Activated naive CD4-positive, alpha-beta T cell treated with anti-CD3 and anti-CD28 coated beads, Interleukin-2, amount 10 ng/mL, durations not matched to agents 7 days and 5 days (primary cell): ENCODE measurements at places on chromosomes 13 and 19.
A peak's percentile ranks its signal among the peaks of the same experiment; 100 is the strongest.

GRCh38 chr19:51370230-51370629, 1.4 kb upstream of the CLDND2 start:
- peak overlapping the region; percentile 60 for H3K4me3 ChIP-seq
- no peak for DNase-seq
- H3K4me1 ChIP-seq = peaks cover 78% of the 10 kb centered on the region
- H3K27ac ChIP-seq = peak overlapping the region; percentile 56

- H3K4me1 ChIP-seq = no peaks in the 10 kb centered on the region
- peak overlapping the region; percentile 33 for H3K27ac ChIP-seq
- peak; percentile 63 for DNase-seq
- H3K4me3 ChIP-seq = no peak overlapping the region
- peaks cover 34% of the 10 kb centered on the region for H3K36me3 ChIP-seq
- H3K27me3 ChIP-seq = no peaks in the 10 kb centered on the region
Measured at GRCh38 chr19:17052439-17052838, 22.8 kb downstream of the HAUS8 start.

DNA sequence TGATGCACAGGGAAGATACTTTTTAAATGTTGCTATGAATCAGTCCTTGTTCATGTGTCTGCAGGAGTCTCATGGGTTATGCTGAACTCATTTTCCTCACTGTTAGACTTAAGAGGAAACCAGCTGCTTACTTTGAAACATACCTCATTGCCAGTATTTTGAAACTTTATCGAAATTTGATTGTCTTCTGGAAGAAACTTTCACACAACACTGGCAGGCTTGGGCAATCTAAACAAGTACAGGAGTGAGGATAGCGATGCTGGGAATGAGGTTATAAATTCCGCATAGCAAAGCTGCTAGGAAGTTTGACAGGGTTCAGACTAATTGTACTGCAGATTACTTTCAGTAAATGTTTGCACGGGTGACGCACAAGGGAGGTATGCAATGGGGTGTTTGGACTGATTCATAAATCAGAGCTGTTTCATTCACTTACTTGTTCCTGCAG, 245.7 kb downstream of the DNAJC15 start:
- H3K27ac ChIP-seq = no peak overlapping the region
- H3K36me3 ChIP-seq = no peaks in the 10 kb centered on the region
- peaks cover 4% of the 10 kb centered on the region for H3K27me3 ChIP-seq
- no peaks in the 10 kb centered on the region for H3K4me1 ChIP-seq
- no peak for DNase-seq

DNA sequence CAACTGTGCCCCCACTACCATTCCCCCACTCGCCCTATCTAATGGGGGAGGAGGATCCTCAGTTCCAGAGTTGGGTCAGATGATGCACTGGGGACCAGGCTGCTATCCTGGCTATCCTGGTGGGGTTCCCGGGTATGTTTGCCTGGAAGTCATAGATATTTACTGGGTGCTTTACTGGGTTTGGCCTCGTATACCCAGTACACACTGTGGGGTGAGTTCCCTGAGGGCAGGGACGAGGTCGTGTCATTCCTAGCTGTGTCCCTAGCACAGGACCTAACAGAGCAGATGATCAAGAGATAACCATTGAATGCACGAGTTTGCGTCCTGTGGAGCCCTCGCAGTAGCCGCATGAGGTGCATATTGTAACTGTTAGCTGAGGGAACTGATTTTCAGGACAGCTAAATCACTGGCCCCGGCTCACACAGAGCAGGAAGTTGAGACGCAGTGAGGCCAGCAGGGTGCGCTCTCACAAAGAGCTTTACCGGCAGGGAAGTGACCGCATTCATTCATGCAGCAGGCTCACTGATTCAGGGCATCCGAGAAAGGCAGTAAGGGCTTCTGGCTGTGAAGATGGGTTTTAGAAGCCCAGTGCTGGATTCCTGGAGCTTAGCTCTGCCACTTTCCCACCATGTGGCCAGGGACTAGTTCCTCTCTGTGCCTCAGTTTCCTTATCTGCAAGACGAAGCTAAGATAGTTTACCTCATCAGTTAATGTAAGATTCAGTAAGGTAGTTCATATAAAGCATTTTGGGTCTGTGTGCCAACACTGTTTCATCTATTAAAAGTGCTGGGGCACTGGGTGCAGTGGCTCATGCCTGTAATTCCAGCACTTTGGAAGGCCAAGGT, 6.0 kb downstream of the RUVBL2 start:
- H3K4me3 ChIP-seq = no peak overlapping the region
- H3K4me1 ChIP-seq = peaks cover 26% of the 10 kb centered on the region
- H3K27ac ChIP-seq = peak overlapping the region; percentile 25
- H3K36me3 ChIP-seq = peaks cover 21% of the 10 kb centered on the region
- no peaks in the 10 kb centered on the region for H3K27me3 ChIP-seq

GRCh38 chr19:35267353-35267817, 1.4 kb upstream of the USF2 start:
- H3K36me3 ChIP-seq = peaks cover 39% of the 10 kb centered on the region
- peaks cover 43% of the 10 kb centered on the region for H3K4me1 ChIP-seq
- no peaks in the 10 kb centered on the region for H3K27me3 ChIP-seq
- H3K4me3 ChIP-seq = peak overlapping the region; percentile 88
- H3K27ac ChIP-seq = peak overlapping the region; percentile 94
- peak; percentile 53 for DNase-seq

DNA sequence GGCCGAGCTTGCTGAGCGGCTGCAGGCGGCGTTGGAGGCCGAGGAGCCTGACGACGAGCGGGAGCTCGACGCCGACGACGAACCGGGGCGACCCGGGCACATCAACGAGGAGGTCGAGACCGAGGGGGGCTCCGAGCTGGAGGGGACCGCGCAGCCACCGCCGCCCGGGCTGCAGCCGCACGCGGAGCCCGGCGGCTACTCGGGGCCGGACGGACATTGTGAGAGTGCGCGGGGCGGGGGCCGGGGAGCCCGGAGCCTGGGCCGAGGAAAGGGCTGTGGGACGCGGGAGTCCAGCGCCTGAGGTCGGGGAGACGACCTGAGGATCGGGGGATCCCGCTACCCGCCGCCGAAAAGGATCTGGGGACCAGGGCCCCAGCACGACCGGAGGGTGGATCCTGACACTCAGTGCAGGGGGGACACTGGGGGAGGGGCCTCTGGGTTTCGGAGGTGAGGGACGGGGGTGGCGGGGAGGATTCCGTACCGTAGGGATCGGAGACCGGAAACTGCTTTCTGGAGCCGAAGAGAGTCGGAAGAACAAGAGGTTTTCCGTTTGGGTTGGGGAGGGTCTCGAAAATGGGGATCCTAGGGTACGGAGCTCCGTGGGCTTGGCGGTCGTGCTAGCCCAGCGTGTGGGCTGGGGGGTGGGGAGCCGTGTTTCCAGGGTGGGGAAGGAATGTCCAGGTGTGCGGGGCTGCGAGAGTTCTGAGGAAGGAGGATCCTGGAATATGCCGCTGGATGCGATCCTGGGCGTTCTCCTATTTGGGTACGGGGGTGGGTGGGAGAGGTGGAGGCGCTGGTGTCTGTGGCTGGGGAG, 616 bp downstream of the HNRNPUL1 start:
- DNase-seq = peak; percentile 74
- peaks cover 45% of the 10 kb centered on the region for H3K4me1 ChIP-seq
- peak overlapping the region; percentile 100 for H3K27ac ChIP-seq
- H3K4me3 ChIP-seq = peak overlapping the region; percentile 79
- H3K27me3 ChIP-seq = peaks cover 5% of the 10 kb centered on the region

GRCh38 chr13:108833531-108833930, 204.1 kb downstream of the MYO16 start:
- H3K4me1 ChIP-seq = no peaks in the 10 kb centered on the region
- H3K4me3 ChIP-seq = no peak overlapping the region
- no peaks in the 10 kb centered on the region for H3K36me3 ChIP-seq
- no peak for DNase-seq

GRCh38 chr19:46365561-46365960, 18.7 kb downstream of the PPP5C start:
- H3K4me1 ChIP-seq = peaks cover 37% of the 10 kb centered on the region
- H3K27ac ChIP-seq = no peak overlapping the region
- no peak overlapping the region for H3K4me3 ChIP-seq
- DNase-seq = no peak
- no peaks in the 10 kb centered on the region for H3K27me3 ChIP-seq

GRCh38 chr13:81473366-81473899, 1132.5 kb upstream of the SPRY2 start:
- no peaks in the 10 kb centered on the region for H3K27me3 ChIP-seq
- no peaks in the 10 kb centered on the region for H3K4me1 ChIP-seq
- H3K36me3 ChIP-seq = no peaks in the 10 kb centered on the region
- H3K4me3 ChIP-seq = no peak overlapping the region
- no peak for DNase-seq

DNA sequence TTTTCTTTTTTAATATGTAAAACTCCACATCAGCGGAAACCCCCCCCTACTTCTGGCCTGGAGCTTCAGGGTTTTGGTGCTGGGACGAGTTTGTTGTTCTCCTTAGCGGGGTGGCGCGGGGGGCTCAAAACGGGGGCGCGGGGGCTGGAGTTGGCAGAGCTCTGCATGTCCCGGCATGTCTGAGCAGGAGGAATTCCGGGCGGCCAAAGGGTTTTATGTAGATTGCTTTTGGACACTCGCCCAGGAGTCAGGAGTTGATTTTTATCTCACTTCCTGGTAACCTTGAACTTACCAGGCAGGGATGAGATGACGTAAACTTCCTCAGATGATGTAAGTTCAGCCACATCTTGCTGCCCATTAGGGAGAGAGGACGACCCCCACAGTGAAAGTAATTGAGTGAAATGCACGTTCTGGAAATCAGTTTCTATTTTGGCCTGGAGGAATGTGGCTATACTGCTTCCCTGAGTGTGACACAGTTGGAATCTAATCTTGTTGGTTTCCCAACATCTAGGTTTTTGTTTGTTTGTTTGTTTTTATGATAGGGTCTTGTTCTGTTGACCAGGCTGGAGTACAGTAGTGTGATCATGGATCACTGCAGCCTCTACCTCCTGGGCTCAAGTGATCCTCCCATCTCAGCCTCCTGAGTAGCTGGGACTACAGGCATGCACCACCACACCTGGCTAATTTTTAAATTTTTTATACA, 21.0 kb upstream of the GDF15 start:
- peaks cover 6% of the 10 kb centered on the region for H3K4me1 ChIP-seq
- DNase-seq = no peak
- H3K36me3 ChIP-seq = peaks cover 28% of the 10 kb centered on the region
- no peak overlapping the region for H3K4me3 ChIP-seq

DNA sequence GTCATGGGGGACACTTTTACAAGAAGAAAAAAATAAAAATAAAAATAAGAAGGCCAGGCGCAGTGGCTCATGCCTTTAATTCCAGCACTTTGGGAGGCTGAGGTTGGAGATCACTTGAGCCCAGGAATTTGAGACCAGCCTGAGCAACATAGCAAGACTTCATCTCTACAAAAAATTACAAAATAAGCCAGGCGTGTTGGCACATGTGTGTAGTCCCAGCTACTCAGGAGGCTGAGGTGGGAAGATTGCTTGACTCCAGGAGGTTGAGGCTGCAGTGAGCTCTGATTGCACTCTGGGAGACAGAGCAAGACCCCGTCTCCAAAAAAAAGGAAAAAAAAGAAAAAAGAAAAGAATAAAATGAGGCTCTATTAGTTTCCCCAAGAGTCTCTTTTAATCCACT, 157.0 kb downstream of the PTPRS start:
- H3K4me1 ChIP-seq = no peaks in the 10 kb centered on the region
- no peaks in the 10 kb centered on the region for H3K27me3 ChIP-seq
- DNase-seq = no peak

- H3K27me3 ChIP-seq = no peaks in the 10 kb centered on the region
- peaks cover 61% of the 10 kb centered on the region for H3K36me3 ChIP-seq
- peaks cover 2% of the 10 kb centered on the region for H3K4me1 ChIP-seq
Measured at GRCh38 chr13:48477191-48477855, 55.6 kb downstream of the RCBTB2 start.

GRCh38 chr13:68806125-68806524, 1301.5 kb upstream of the ATXN8OS start:
- no peak for DNase-seq
- H3K4me3 ChIP-seq = no peak overlapping the region

GRCh38 chr13:51270623-51271415, 48.6 kb downstream of the FAM124A start:
- no peak overlapping the region for H3K27ac ChIP-seq
- H3K27me3 ChIP-seq = peaks cover 13% of the 10 kb centered on the region
- no peaks in the 10 kb centered on the region for H3K4me1 ChIP-seq
- H3K36me3 ChIP-seq = no peaks in the 10 kb centered on the region
- H3K4me3 ChIP-seq = no peak overlapping the region

- H3K36me3 ChIP-seq = peaks cover 70% of the 10 kb centered on the region
- peaks cover 34% of the 10 kb centered on the region for H3K4me1 ChIP-seq
- no peak overlapping the region for H3K27ac ChIP-seq
- H3K27me3 ChIP-seq = peaks cover 6% of the 10 kb centered on the region
- H3K4me3 ChIP-seq = no peak overlapping the region
Measured at GRCh38 chr19:9580728-9581127, 3.6 kb downstream of the ZNF121 start.

DNA sequence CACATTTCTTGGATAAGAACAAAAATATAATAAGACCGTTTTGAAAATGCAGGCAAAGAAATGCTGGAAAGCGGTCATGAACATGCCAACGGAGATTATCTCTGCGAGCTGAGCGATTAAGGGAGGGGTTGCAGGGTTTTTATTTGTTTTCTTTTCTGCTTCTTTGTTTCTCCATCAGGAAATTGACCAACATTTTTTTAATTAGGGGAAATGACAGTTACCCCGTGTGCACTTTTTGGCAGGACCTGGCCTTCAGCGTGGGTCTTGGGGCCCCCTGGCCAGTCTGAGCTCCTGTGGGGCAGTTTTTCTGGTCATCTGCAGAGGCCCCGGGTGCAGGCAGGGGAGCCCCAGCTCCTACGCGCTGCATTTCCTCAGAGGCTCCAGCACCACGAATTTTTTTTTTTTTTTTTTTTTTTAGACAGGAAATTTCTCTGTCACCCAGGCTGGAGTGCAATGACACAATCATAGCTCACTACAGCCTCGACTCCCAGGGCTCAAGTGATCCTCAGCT, 31.3 kb upstream of the HOMER3 start:
- DNase-seq = no peak
- no peak overlapping the region for H3K27ac ChIP-seq
- peaks cover 24% of the 10 kb centered on the region for H3K27me3 ChIP-seq

- H3K27ac ChIP-seq = peak overlapping the region; percentile 6
- peaks cover 37% of the 10 kb centered on the region for H3K4me1 ChIP-seq
- peaks cover 2% of the 10 kb centered on the region for H3K36me3 ChIP-seq
Measured at GRCh38 chr19:10517760-10518443, 655 bp upstream of the S1PR5 start.

GRCh38 chr19:7083076-7083956, 13.8 kb downstream of the ZNF557 start:
- H3K4me1 ChIP-seq = peaks cover 2% of the 10 kb centered on the region
- H3K36me3 ChIP-seq = peaks cover 78% of the 10 kb centered on the region
- no peaks in the 10 kb centered on the region for H3K27me3 ChIP-seq

DNA sequence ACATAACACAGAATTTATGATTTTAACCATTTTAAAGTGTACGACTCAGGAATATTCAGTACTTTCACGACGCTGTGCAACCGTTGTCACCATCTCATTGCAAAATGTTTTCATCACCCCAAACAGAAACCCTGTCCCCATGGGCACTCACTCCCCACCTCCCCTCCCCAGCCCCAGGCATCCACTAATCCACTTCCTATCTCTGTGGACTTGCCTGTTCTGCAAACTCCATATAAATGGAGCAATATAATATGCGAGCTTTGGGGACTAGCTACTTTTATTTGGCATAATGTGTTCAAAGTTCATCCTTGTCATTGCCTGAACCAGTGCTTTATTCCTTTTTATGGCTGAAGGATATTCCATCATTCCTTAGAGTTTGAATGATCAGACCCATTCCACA, 7.3 kb upstream of the INSR start:
- H3K27me3 ChIP-seq = peaks cover 39% of the 10 kb centered on the region
- no peak overlapping the region for H3K4me3 ChIP-seq
- no peaks in the 10 kb centered on the region for H3K4me1 ChIP-seq
